ENCODE measurements at places on chromosomes 16 and 17. TPM values are rescaled to one million over a fixed set of nuclear protein-coding genes. Genes with fewer than 3 reads are reported as not detected.

GRCh38 chr17:65261682-65262636 is 124.8 kb downstream of the RGS9 start:
- no peak for DNase-seq

GRCh38 chr16:66447491-66447890 is 20.4 kb downstream of the BEAN1 start:
- DNase-seq, result no peak

- DNase-seq, result no peak
Observed at GRCh38 chr16:67822511-67822910, 15.8 kb downstream of the TSNAXIP1 start.

GRCh38 chr17:193841-194806 is 12.7 kb upstream of the DOC2B start:
- DNase-seq, result no peak

DNA sequence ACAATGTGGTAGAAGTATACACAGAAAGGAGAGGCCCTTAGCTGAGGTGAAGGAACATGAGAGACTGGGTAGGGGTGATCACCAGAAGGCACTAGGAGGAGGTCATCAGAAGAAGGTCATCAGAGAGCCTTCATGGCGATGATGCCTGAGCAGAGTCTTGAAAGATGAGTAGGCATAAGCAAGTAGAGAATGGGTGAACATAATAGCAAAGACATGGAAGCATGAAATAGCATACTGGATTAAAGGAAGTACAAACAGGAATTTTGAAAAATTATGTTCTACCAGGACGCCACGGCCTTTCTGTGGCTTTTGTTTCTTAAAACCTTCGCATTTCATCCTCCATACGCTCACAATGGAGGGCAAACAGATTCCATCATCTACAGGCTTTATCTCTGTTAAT is 2.9 kb downstream of the IKZF3 start:
- no peak for DNase-seq

GRCh38 chr16:89025636-89026035 is 48.6 kb upstream of the CBFA2T3 start:
- no peak for DNase-seq

- no peak for DNase-seq
Observed at GRCh38 chr16:73993878-73994277, 302.7 kb upstream of the PSMD7 start.

DNA sequence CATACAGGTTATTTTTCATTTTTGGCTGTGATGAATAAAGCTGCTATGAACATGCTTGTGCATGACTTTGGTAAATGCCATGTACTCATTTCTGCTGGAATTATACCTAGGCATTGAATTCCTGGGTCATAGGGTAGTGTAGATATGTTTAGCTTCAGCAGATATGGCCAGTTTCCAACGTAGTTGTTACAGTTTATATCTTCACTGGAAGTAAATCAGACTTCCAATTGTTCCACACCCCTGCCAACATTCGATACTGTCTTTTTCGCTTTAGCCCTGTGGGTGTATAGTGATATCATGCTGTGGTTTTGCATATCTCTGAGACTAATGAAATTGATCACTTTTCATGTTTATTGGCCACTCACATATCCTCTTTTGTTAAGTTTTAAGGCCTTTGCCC is 50.4 kb downstream of the ARHGAP27 start:
- no peak for DNase-seq

GRCh38 chr16:67186550-67186950 is 2.8 kb upstream of the MATCAP1 start:
- DNase-seq, result no peak

DNA sequence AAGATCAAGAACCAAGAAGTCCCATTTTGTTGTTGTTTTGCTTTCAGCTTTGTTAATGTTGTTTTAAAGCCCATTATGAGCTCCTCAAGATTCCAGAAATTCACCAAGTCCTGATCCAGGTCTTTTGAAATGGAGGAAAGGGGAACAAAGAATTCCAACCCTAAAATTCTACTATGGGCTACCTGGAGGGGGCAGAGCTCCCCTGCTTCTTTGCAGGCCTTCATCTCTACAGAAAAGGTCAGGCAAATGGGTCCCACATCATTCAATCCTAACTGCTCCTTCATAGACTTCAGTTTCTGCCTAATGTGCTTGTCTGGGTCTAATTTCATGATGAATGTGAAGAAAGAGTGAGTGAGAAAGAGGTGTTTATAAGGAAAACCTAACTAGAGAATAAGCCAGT is 375.5 kb downstream of the TOX3 start:
- DNase-seq, result no peak

DNA sequence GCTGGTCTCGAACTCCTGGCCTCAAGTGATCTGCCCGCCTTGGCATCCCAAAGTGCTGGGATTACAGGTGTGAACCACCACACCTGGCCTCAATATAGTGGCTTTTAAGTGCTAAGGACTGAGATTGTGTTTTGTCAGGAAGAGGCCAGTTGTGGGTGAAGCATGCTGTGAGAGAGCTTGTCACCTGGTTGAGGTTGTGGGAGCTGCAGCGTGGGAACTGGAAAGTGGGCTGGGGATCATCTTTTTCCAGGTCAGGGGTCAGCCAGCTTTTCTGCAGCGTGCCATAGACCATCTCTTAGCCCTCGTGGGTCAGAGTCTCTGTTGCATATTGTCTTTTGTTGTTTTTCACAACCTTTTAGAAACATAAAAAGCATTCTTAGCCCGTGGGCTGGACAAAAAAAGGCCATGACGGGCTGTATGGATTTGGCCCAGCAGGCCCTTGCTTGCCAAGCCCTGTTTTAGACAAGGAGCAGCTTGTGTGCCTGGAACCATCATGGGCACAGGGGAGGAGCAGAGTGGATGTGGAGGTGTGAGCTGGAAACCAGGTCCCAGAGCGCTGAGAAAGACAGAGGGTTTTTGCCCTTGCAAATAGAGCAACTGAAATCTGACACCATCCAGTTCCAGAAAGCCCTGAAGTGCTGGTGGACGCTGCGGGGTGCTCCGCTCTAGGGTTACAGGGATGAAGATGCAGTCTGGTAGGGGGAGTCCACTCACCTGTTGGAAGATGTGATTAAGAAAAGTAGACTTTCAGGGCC is 5.5 kb downstream of the BIRC5 start:
- DNase-seq, result no peak

GRCh38 chr16:78331731-78332130 is 232.3 kb downstream of the WWOX start:
- no peak for DNase-seq

GRCh38 chr17:31573861-31574260 is 182.4 kb downstream of the RAB11FIP4 start:
- DNase-seq, result no peak

GRCh38 chr16:53968896-53969295 is 264.9 kb downstream of the FTO start:
- no peak for DNase-seq

- no peak for DNase-seq
Observed at GRCh38 chr16:11482946-11483748, 103.6 kb downstream of the LITAF start.

DNA sequence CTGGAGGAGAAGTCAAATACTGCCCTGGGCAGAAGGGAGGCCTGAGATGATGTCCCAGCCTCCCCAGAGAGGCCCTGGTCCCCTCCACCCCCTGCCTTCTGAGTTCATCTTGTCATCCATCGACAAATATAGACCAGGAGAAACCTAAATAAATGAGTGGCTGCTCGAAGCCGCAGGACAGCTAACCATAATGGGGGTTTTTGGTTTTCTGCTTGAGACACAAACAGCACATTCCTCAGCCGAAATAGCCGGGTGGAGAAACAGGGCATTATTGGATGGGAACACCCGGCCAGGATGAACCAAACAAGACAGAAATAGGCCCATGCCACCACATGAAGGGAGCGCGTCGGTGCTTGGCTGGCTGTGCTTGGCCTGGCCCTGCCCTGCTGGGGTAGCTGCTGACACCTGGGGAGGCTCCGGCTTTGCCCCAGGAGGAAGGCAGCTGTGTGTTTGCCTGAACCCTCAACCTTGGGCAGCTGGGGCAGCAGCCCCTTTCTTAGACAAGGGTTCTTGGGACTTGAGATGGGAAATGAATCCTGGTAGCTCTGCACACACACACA is 188.1 kb downstream of the IRX5 start:
- DNase-seq, result no peak

DNA sequence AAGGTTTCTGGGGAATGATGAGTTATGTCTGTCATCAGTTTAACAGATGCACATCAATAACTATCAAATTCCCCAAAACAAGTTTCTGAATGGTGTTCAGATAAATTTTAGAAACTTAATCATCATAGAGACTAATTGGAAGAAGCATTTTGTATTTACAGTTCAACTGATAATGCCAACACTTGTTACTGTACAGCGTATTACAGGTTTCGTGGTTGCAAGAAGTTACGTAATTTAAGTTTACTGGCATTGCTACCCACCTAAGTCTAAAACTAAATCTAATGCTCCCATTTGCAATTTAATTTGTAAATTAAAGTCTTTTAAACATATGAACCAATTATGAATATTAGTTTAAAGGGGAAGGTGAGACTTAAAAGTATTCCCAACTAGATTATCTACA is 3.0 kb downstream of the SRSF1 start:
- no peak for DNase-seq

DNA sequence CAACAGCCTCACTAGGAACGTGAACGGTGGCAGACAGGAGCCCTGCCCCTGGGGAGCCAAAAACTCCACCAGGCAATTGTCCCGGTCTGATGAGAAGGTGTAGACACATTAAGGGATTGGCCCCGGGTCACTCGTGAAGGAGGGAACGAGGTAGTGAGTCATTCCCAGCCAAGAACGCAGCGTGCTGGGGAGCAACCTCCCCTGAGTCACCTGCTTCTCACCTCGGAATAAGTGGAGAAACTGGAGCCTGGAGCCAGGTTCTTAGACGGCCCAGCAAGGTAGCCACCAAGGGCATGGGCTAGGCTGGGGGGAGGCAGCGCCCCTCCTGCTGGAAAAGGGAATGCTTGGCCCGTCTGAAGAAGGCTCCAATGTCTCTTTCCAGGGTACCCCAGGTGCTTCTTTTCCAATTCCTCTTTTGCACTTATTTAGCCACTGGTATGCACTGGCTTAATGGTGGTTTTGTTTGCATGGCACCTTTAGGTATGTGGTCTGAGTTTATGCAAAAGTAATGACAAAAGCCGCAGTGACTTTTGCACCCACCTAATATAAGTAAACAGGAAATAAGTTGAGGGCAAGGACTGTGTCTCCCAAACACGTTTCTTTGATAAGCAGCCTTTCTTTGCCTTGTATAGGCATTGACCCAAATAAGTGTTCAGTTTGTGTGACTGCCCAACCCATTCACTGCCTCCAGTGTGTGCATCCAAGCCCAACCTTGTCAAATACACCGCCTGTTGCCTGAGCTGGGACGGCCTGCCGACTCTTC is 1.8 kb upstream of the HELZ start:
- DNase-seq, result no peak

- DNase-seq, result no peak
Observed at GRCh38 chr16:54933281-54934011, 2.8 kb downstream of the IRX5 start.

GRCh38 chr16:17062676-17063075 is 408.1 kb downstream of the XYLT1 start:
- no peak for DNase-seq

ZNF232 gene
- 15.5 TPM for total RNA-seq

KIF18B gene
- total RNA-seq, result 12.7 TPM

KRT40 gene
- not detected for total RNA-seq

SLC6A2 gene
- total RNA-seq, result not detected

CACNA1G gene
- total RNA-seq, result 0.06 TPM

GJD3 gene
- not detected for total RNA-seq

CHTF8 gene
- total RNA-seq, result 47.6 TPM

MINK1 gene
- total RNA-seq, result 19.8 TPM

DLX3 gene
- total RNA-seq, result not detected

CCDC43 gene
- total RNA-seq, result 49.1 TPM

All from NCI-H460 (cell line).